ENCODE measurements at places on chromosomes 2 and 18.

- DNase-seq: no peak
These were observed 134.5 kb downstream of the BIRC6 start for GRCh38 chr2:32491346-32491745.

GRCh38 chr18:23284629-23285028, 149.3 kb downstream of the CABLES1 start:
- DNase-seq: peak; percentile 33

DNA sequence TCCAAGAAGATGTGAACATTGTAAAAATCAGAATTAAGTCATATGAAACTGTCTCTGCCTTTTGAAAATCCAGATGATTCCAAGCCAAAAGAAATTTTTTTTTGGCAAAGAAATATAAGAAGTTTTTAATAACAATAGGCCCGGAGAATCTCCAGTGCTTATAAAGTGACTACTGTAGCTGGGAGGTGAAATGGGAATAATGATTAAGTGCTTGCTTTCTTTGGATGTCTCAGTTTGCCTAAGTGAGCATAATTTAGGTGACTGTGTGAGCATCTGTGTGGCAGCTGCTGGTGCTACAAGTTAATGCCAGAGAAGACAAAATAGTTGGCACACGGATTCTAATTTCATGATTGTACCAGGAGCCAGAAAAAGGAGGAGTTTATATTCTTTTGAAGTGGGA, 185.0 kb downstream of the LTBP1 start:
- DNase-seq: no peak

- no peak for DNase-seq
These were observed 201.8 kb upstream of the HDAC4 start for GRCh38 chr2:239602290-239603282.

DNA sequence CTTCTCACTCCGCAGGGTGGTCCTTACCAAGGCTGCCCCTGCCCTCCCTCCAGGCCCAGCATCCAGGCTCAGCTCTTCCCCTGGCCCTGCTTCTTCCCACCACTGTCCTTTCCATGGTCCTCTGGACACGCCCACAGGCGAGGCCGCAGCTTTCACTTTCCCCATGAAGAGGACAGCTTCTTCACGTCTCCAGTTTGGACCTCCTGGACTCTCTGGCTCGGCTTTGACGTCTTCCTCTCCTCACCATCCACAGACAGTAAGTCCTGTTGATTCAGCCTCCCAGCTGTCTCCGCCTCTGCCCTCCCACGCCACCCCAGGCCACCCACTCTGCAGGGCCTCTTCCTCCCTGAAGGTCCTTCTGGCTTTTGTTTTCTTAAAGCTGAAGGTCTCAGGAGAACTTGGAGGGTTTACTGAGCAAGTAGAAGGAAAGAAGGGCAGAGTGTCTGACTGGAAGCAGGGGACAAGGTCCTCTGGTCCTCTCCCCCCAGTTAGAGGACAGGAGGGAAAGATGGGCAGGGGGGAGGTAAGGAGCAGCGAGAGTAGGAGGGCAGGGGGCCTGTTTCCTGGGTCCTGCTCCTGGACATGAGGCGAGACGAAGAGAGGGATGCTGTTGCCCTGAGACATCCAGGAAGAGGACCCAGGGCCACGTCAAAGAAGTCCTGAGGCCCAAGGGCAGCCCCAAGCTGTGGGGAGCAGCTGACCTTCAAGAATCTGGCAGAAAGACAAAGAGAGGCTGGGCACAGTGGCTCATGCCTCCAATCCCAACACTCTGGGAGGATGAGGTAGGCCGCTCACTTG, 24.7 kb upstream of the NMUR1 start:
- no peak for DNase-seq

DNA sequence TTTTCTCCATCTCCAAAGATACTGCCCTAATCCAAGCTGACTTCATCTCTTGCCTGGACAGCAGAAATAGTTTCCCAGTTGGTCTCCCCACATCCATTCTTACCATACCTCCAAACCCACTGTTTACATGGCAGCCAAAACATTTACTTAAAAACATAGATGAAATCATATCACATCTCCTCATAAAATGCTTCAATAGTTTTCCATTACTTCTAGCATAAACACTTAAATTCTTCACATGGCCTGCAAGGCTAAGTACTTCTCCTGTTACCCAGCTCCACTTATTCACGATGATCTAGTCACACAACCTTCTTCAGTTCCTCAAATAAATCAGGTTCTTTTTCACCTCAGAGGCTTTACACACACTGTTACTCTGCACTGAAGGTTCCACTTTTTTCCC, 185.8 kb upstream of the ACVR2A start:
- DNase-seq: no peak
